CD4-positive, alpha-beta T cell treated with Interleukin-21 for 1 hour (primary cell): ENCODE measurements at places on chromosomes 2 and 18.

DNA sequence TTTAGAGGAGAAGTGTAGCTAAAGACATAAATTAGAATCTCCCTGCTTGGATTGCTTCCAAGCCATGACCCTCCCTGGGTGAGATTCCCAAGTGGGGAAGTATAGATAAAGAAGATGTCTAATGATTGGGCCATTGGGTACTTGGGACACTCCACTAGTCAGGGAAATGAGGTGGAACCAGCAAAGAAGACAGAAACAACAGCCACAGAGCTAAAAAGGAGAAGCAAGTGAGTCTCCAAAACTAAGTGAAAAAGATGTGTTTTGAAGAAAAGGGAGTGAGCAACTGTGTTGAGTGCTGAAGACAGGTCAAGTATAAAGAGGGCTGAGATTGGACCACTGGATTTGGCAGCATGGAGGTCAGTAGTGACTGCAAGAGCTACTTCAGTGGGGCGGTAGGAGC is 276.7 kb upstream of the STON1 start:
- DNase-seq, result no peak

DNA sequence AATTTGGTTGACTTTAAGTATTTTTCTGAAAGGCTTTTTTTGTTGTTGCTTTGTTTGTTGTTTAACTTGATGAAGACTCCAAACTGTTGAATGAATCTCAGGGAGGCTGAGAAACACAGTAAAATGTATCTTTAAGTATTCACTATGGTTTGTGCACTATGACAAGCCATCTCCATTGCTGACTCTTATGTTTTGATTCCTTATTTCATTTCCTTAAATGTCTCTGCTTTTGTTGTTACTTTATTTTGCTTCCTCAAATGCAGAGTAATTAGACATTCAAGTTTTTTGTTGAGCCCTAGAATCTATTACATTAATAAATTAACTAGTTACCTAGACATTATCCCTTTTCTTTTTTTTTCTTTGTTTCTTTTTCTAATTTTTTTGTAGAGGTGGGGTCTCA is 46.3 kb upstream of the SLC39A10 start:
- DNase-seq, result no peak

DNA sequence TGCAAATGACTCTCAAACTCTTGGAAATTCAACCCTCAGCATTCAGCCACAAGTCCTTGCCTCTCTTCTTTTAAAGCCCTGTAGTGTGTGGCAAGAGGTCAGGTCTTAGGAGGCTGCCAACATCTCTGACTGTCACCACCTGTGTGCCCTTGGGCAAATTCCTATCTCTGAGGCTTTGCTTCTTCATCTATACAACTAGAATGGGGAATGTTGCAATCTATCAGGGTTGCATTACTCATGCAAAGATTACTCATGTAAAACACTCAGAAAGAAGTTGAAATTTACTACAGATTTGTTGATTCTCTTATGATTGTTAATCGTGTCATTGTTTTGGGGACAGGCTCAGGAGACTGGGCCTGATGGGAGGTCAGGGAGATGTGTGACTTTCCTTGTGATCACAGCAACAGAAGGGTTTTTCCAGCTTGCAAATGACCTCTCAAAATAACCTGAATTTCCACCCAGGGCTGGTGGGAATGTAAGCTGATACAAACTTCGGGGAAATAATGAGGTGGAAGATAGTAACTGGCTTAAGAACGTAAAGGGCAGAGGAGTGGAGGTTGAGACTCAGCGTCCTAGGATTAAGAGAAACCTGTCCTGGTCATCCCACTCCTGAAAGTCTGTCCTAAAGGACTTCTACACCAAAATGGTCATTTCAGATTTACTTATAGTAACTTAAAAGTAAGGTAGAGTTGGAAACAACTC is 32.1 kb upstream of the SIGLEC15 start:
- no peak for DNase-seq

- no peak for DNase-seq
These were observed 190.1 kb downstream of the LNPK start for GRCh38 chr2:175811971-175812370.

GRCh38 chr2:145305889-145306288 is 786.0 kb upstream of the ZEB2 start:
- no peak for DNase-seq
